ENCODE measurements at places on chromosomes 7 and 10.

DNA sequence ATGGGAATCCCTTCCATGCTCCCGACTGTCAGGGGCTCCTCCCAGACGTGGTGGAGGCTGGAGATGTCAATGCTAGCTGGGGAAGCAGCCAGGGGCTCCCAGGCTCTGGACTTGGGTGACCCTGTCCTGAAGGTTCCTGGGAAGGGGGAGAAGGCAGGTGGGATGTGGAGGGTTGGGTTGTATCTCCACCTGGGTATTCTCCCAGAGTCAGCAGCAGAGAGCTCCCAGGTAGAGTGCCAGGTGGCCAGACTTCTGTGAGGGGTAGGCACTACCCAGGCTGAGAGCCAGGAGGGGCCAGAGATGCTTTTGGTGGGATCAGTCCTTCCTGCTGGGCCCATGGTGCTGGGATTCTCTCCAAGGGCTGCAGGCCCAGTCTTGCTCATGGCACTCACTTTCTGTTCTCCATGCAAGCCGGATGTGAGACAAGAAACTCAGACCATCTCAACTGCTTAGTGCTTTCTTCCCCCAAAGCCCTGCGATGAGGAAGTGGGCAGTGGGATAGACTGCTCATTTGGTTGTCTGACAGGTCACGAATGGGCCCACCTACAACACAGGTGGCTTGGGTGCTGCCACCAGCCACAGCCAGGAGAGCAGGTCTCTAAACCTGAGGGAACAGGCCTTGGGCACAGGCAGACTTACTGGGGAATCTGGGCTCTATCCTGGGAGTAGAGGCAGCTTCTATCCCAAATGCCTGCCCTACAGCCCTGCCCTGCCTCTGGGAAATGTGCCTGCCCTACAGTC, 52.5 kb upstream of the CAMK2B start:
- DNase-seq = no peak

DNA sequence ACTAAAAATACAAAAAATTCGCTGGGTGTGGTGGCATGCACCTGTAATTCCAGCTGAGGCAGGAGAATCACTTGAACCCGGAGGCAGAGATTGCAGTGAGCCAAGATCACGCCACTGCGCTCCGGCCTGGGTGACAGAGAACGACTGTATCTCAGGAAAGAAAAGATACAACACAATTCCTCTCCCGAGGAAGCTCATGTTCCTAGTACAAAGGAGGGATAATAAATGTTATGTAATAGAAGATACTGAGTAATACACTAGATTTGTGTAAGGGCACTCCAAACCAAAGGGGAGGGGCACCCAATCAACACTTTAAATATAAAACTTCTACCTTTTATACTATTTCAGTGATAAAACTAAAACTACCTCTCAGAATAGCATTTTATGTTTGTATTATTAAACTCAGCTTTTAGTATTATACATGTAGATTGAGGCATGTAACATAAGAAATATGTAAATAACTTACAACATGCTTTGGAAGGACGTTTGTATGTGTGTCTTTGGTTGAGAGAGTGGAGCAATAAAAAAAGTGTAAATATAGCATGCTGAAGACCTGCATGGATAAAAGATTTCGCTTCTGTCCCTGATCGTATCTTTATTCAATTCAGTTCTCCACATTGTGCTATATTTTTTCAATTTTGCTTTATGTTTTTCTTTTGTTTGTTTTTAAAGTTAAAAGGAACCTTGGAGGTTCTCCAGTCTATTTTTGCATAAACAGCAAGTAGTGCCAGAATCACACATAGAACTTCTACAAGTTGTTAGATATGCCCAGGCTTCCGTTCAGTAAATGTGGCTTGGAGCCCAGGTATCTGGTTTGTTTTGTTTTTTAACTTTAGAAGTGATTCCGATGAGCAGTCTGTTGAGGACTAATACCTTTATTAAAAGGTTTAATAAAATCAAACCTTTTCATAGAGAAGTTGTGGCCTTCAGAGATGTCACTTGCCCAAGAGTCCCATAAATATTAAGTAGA, 71.9 kb downstream of the WAC start:
- no peak for DNase-seq

DNA sequence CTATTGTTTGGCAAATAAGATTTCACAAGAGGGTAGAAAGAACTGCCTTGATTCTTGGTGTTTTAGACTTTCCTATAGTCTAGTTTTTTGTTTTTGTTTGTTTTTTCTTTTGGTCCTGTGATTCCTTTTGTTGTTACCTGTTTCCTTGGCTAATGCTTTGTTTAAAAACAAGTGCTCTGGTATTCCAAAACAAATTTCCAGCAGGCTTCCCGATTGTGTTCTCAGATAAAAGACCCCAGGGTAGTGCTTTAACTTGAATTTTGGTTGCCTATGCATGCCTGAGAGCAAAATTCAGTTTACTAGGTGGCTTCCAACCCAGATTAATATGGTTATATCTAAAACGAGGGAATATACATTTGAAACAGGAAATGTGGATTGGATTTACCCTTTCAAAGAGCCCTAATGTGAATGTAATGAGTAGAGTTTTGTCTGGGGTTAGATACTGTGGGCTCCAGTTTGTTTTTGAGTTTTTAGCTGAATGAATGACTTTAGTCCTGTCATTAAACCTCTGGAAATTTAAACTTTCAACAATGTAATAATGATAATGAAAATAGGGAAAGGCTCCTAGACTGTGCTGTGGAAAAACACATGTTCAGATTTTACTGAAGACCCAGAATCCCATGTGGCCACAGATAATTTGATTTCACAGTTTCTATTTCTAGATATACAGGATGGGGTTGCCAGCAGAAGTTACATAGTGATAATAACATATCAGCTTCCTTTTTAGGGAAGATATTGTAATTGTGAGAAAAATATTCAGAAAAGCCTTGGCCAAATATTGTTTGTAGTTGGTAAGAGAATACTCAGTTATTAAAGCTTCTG, 23.9 kb downstream of the AUTS2 start:
- no peak for DNase-seq

DNA sequence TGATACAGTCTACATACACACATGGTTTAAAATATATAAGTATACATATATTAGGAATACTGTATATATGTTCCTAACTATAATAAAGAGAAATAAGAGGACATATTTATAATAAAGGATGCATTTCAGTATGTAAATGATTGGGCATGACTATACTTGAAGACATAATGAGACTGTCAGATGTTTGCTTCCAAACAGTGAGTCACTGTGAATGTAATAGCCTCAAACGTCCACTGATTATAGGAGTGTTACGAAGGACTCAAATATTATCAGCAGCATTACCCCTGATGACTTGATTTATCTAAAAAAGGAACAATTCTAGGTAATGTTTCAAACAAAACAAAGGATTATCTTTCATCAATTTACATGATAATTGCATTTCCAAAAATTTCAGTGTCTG, 39.9 kb upstream of the NRBF2 start:
- no peak for DNase-seq

DNA sequence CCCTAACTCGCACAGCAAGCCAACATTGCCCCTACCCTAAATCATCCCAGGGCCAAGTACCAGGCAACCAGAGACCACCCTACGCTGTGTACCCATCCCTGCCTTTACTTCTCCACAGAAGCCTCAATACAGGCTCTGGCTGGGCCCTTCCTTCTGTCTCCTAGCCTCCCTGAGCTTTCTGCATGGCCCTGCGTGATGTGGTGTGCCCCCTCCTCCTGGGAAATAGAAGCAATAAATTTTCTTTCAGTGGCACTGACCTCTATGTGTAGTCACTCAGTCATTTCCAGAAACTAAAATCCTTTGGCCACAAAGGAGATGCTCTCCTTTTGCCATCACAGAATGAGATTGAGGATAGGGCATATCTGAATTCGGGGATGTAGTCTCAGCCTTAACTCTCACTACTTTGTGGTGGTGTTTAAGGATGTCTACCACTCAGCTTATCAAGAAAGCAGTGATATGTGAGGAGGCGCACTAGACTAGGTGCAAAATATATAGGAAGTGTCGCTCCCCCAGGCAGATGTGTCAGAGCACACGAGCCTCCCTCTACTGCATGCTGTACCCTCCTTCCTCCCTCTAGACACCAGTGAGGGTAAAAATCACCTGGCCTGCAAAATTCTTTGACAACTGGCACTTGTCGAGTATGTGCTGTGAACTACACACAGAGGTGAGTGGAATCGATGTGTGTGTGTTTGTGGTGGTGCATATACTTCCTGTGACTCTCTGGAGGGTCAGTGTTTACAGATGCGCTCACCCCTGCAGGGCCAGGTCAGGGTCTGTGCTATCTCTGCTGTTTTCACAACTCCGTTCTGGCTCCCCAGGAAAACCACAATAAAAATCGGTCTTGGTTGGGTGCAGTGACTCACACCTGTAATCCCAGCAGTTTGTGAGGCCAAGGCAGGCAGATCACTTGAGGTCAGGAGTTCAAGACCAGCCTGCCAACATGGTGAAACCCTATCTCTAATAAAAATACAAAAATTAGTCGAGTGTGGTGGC, 825.9 kb upstream of the IGFBP3 start:
- DNase-seq = no peak

DNA sequence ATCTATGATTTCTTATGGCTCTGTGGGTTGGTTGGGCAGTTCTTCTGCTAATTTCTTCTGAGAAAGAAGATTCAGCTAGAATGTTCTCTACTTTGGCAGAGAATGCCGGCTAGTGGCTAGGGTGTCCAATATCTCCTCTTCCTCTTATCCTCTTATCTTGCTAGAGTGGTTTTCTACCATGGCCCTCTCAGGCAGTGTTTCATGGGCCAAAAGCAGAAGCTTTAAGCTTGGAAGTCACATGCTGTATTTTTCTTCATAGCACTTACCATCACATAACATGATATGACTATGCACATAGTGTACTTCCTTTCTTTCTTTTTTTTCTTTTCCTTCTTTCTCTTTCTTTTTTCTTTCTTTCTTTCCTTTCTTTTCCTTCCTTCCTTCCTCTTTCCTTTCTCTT, 140.0 kb downstream of the ITGB8 start:
- DNase-seq = no peak

- DNase-seq = no peak
Observed at GRCh38 chr7:116525298-116525912, 569 bp downstream of the CAV1 start.

Data from COR-L47 (cell line).